ENCODE measurements at places on chromosomes 7 and 10.

GRCh38 chr7:5214641-5215040 is 24.6 kb downstream of the WIPI2 start:
- no peak for DNase-seq

GRCh38 chr10:101986624-101986971 is 69.4 kb downstream of the ARMH3 start:
- no peak for DNase-seq

- no peak for DNase-seq
These were observed 171.1 kb downstream of the GLI3 start for GRCh38 chr7:42065942-42066341.

DNA sequence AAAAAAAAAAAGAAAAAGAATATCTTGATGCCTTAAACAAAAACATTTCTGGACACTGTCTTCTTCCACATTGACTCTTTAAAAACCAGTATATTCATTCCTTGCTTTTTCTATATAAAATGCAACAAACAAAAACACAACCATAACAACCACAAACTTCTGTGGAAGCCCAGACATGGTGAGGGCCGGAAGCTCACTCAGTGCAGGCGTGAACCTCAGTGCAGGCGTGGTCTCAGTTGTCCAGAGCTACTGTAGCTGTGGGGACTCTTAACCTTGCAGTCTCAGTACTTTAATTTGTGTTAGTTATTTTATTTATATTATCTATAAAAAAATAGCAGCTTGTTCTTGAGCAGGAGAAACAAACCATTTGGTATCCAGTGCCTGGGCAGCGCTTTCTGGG is 131.8 kb downstream of the DOCK1 start:
- DNase-seq, result no peak

GRCh38 chr7:44145479-44145968 is 4.4 kb upstream of the MYL7 start:
- DNase-seq, result no peak
